ENCODE measurements at places on chromosomes 11 and 22.

DNA sequence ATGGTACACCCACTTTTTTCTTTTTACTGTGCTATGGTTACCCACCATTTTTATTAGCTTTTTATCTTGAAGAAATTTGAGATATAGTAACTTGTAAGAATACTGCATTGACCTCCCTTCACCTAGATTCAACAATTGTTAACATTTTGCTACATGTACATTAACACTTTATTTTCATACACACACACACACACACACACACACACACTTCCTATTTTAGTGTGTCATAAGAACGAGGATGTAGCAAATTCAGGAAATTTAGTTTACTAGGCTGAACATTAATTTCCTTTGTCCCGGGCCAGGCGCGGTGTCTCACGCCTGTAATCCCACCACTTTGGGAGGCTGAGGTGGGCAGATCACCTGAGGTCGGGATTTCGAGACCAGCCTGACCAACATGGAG is 1.1 kb upstream of the ATP6V1E1 start:
- no peak for DNase-seq

DNA sequence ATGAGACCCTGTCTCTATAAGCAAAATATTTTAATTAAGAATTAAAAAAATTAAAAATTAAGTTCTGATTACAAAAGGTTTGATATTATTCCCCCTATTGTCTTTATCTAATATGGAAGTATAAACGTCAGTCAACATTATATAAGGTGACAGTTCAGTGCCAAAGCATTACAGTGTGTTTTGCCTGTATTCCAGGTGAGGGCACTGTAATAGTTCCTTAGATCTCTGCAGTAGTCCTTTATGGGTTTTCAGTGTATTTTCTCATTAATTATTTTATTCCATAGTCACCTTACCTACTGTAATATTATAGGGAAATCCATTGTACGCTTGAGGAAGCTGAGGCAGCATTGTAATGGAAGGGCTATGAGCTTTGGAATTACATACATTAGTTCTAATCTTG is 33.0 kb downstream of the FAR1 start:
- DNase-seq: no peak

DNA sequence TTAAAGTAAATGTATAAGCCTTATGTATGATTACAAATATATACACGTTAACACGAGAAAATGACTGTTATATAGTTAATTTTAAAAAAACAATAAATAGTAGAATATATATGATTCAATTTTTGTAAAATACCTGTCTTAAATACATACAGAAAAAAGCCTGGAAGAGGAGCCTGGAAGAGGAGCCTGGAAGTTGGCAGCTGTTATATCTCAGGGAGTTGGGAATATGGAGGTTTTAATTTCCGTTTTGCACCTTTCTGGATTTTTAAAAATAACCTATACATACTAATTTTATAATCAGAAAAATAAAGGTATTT is 111.6 kb downstream of the WT1 start:
- DNase-seq: no peak

- DNase-seq: no peak
These were observed 11.1 kb downstream of the MICAL2 start for GRCh38 chr11:12121517-12121916.

DNA sequence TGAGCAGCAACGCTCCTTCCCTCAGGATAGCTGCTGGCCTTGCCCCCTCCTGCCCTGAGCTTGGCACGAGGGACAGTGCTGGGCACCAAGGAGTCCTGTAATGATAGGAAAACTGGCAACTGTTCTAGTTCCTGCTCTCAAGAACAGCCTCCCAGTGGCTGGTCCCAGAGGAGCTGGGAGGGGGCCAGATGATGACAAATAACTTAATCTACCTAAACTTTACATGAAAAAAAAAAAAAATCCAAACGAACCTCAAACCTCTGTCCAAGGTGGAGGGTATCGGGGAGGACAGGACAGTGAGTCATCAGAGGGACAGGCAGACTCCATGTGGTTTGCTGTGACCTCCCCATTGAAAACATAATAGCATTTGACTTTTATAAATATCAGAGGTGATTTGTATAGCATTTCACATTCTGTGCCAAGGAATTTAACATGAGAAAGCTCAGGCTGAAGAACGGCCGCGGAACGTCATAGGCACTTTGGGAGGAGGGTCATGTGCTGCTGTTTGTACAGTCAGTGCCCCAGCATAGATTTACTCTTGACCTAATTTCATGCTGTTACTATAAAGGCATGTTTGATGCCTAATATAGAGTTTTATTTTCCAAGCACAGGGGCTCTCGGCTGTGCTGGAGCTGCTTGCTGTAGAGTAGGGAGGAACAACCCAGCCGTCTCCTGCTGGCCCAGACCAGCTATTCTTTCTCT is 98.2 kb upstream of the NNMT start:
- DNase-seq: no peak

DNA sequence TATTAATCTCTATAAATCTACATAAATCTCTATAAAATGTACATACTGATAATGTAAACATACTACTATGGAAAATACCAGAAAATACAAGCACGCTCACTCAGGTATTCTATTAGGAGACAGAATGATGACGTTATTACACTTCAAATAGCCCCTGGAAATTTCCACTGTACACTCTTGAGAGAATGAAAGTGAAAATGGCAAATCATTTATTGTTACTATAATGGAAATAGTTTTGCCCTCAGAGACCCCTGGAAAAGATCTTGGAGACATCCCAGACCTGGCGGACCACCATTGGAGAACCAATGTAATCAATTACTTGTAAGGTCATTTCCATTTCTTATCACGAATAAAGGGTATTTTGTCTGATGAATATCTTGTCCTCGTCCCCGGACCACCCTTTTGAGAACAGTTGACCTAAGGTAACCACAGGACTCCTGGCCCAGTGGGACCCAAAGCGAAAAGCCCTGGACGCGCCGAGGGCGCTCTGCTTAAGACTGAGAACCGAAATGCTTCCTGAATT is 509 bp upstream of the PRRG4 start:
- DNase-seq: no peak

- no peak for DNase-seq
These were observed 12.8 kb upstream of the CABP7 start for GRCh38 chr22:29707010-29707409.

DNA sequence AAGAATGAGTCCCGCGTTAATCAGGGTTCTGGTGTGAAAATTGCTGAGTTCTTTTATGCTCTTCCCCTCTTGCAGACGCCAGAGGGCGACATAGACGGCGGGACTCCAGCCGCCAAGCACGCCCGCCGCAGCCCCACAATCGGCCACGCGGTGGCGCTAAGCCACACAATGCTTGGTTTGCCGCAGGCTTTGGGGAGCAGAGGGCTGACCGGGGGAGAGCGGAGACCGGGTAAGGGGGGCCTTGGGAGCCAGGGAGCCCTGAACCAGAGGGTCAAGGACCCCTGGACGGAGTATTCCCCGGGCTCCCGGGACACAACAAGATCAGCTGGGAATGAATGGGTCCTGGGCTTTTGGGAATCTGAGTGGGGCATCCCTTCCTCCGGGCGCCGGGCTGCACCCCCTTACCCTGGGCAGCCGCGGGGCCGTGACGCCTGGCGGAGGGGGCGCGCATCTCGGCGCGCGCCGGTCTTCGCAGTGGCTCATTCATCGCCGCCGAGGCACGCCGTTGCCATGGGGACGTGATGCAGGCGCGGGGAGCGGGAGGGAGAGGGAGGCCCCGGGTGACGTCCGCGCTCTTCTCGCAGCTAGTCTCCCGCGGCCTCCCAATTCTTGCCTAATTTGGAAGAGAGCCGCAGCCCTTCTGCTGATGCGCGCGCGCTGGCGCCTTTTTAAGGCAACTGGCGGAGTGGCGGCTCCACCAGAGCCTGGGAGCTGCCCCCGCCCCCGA is 12.2 kb upstream of the NPAS4 start:
- DNase-seq: peak; percentile 87

DNA sequence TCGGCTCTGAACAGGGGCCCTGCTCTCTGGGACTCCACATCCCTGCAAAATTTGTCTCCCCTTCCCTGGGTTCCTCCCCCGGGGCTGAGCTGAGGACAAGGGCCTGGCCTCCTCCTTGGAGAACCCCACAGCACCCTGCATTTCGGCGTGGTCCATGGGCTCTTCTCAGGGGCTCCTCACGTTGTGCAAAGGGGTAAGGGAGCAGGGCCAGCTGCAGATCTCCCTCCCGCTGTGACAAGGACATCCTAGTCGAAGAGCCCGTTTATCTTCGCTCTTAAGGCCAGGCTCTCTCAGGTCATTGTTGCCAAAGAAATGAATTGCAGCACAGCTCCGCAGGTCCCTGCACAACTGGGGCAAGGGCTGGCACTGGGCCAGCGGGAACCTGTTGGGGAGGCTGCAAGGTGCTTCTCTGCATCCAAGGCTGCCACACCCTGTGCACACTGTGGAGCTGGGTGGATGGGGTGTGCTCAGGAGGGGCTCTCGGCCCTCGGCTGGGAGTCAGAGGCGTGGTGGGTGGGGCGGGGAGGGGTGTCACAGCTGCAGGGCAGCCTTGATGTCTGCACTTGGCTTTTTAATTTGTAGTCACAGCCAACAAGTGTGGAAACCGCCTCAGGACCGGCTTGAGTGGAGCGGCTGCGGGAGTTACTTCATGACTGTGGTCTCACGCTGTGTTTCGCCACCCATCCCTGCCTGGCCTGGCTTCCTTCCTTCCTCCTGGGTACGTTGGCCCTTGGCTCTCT is 26.6 kb upstream of the SEPTIN5 start:
- no peak for DNase-seq

DNA sequence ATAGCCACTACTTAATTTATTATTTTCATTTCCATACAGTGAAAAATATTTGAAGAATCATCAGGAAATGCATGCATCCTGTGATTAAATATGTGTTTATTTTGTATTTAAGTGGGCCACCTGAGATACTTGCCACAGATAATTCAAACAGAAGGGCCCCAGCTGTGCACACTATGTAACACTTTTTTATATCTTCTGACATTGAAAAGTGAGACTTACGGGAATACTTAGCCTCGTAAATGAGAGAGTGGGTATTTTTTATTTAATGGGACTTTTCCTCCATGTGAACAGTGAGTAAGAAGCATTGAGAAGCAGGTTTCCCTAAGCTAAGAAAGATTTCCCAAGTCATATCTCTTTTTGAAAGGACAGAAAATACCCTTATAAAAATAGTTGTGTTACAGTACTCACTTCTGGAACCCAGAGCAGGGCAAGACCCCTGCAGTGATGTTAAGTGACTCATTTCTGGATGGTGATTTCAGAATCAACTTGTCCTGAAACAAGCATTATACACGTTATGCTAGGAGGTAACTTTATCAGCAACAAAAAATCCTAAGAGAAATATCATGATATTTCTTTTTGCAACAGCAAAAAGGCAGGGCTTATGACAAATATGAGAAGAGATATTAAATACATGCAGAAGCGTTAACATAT is 478.1 kb upstream of the CHORDC1 start:
- DNase-seq: no peak

DNA sequence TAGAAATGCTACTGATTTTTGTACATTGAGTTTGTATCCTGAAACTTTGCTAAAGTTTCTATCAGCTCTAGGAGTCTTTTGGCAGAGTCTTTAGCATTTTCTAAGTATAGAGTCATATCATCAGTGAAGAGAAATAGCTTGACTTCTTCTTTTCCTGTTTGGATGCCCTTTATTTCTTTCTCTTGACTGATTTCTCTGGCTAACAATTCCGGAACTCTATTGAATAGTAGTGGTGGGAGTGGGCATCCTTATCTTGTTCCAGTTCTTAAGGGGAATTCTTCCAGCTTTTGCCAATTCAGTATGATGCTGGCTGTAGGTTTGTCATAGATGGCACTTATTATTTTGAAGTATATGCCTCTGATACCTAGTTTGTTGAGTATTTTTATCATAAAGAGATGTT is 197.7 kb downstream of the AASDHPPT start:
- no peak for DNase-seq

DNA sequence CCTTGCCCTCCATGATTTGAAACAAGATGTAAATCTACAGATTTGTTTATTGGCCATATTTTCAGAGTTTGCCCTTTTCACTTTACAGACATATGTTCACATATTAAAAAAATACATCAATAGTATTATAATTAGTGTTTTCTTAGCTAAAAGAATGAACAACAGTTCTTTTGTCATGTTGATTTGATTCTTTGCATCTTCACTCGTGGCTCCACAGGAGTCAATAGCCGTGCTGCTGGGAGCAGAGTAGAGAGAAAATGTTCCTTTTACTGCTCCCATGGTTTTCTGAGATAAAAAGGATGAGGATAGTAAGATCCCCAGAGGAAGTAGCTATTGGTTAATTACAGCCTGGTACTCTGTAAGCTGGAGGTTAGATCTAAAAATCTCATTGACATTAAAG is 151.2 kb downstream of the PGR start:
- no peak for DNase-seq

DNA sequence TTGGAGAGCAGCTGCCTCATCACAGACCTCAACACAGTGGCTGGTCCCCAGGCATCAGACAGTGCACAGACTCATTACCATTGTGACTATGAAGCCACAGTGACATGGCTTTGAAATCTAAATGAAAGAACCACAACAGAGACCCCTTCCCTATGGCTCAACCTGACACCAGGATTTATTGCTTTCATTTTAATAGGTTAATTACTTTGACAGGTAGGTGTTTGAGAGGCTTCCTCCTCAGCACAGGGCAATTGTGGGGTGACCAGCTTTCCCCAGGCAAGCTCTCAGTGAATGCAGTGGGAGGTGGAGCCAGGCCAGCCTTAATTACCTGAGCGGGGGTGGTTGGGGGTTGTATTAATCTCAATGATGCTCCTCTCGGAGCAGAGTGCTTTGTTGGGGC is 102.3 kb downstream of the CHST1 start:
- DNase-seq: no peak

- DNase-seq: no peak
These were observed 204.0 kb downstream of the TBC1D22A start for GRCh38 chr22:46966495-46966845.

GRCh38 chr11:97702951-97703350 is 1313.1 kb downstream of the JRKL start:
- no peak for DNase-seq

DNA sequence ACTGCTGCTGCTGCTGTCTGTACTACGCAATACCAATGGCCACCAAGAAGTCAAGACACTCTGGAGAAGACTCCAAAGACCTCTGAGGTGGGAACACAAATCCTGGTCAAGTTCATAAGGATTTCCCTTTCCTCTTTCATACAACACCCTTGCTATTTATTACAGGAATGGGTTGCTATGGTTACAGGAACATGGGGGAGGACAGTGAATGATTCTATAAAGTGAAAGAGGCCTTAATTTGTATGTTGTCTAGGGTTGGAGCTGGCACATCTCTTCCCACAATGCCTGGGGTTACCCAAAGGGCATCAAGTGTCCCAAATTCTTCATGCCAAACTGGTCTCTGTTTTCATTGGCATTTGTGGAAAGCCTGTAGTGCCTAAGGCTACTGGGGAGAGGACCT is 11.4 kb upstream of the SEC14L3 start:
- DNase-seq: no peak

Measured in stimulated activated naive CD4-positive, alpha-beta T cell (primary cell).